Karpas-422 (cell line): ENCODE measurements at places on chromosomes 16 and 17. TPM values are rescaled to one million over a fixed set of nuclear protein-coding genes. Genes with fewer than 3 reads are reported as not detected.

- H3K4me3 ChIP-seq = no peak overlapping the region
- no peaks in the 10 kb centered on the region for H3K36me3 ChIP-seq
- H3K4me1 ChIP-seq = no peaks in the 10 kb centered on the region
- H3K27me3 ChIP-seq = no peaks in the 10 kb centered on the region
- no peak overlapping the region for H3K27ac ChIP-seq
These were observed 25.9 kb upstream of the LYRM9 start for GRCh38 chr17:27919079-27919478.

ZSCAN10 gene
- total RNA-seq = not detected in 2 replicates

- no peak overlapping the region for H3K27ac ChIP-seq
- no peaks in the 10 kb centered on the region for H3K27me3 ChIP-seq
- H3K4me3 ChIP-seq = no peak overlapping the region
- peaks cover 22% of the 10 kb centered on the region for H3K36me3 ChIP-seq
These were observed 33.4 kb downstream of the PRMT7 start for GRCh38 chr16:68344252-68344651.

DNA sequence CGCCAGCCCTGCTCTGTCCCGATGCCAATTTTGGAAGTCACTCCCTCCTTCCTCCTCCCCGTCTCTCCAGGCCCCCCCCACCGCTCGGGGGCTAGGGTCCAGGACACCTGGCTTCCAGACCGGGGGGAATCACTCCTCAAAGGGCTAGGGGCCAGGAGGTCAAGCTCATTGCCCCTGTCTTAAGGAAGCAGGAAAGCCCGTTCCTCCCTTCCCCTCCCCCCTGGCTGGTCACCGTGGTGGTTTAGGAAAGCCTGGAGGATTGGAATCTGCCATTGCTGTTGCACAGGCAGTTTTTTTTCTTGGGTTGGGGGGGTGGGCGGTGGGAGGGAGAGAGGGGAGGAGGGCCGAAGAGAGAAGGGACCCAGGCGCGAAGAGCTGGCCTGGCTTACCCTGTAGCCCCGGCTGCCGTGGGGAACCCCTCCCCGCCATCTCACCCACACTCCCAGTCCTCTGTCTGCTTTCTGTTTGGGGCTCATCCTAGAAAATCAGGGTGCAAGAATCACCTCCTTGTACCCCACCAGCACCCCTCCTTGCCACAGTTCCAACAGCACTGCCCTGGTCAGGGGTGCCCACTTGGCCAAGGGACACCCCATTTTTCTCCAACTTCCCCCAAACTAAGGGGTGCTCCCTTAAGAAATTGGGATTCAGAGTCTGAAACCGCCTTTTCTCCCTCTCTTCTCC lies 2.9 kb upstream of the BCL6B start:
- H3K36me3 ChIP-seq = no peaks in the 10 kb centered on the region
- no peak overlapping the region for H3K4me3 ChIP-seq
- peaks cover 15% of the 10 kb centered on the region for H3K4me1 ChIP-seq
- H3K27ac ChIP-seq = no peak overlapping the region
- DNase-seq = no peak
- no peaks in the 10 kb centered on the region for H3K27me3 ChIP-seq
